ENCODE measurements at places on chromosomes 7 and 10.
A peak's percentile ranks its signal among the peaks of the same experiment; 100 is the strongest.

DNA sequence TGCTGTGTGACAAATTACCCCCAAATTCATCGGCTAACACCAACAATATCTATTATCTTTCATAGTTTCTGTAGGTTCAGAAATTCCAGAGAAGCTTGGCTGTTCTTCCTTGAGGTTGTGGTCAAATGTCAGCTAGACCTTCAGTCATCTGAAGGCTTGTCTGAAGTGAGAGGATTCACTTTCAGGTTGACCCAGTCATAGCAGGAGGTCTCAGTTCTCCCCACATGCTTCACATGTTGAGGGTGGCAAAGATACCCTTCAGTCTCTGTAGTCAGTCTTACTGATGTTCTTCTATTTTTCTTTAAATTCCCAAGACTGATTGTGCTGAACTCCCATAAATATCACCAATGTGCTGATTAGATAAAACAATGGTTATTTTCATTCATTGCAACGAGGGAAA, 1692.0 kb downstream of the REEP3 start:
- no peak for DNase-seq

GRCh38 chr7:28509251-28510025, 97.1 kb downstream of the CREB5 start:
- no peak for DNase-seq

DNA sequence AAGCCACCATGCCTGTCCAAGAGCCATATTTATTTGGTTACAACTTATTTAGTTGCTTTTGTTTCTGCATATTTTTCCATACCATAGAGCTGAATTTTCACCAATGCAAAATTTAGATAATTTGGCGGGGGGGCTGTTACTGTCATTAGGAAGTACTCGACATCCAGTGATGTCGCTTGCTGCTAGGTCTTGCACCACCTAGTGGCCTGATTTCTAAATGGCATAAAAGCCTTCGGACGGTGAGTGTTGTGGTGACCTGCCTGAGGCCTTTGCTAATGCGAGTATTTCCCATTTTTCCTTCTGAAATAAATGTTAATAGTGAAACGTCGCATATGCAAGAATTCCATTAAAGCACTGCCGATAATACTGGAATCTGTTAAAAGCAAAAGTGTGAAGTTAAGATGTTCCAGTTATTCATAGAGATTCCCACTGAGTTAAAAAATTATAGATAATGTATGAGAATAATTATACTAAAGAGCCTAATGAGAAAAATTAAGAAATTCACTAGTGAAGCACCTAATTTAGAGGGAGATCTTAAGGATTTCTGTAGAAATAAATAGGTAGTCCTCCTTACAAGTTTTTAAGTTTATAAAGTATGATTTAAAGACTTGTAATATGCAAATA, 86.1 kb upstream of the DNAJB6 start:
- peak; percentile 41 for DNase-seq

- DNase-seq, result no peak
Measured at GRCh38 chr7:153408360-153409335, 643.5 kb upstream of the DPP6 start.

- DNase-seq, result no peak
Measured at GRCh38 chr7:81488210-81488609, 281.6 kb downstream of the HGF start.

- DNase-seq, result peak; percentile 46
Measured at GRCh38 chr10:122703483-122704448, 4.1 kb upstream of the C10orf120 start.

DNA sequence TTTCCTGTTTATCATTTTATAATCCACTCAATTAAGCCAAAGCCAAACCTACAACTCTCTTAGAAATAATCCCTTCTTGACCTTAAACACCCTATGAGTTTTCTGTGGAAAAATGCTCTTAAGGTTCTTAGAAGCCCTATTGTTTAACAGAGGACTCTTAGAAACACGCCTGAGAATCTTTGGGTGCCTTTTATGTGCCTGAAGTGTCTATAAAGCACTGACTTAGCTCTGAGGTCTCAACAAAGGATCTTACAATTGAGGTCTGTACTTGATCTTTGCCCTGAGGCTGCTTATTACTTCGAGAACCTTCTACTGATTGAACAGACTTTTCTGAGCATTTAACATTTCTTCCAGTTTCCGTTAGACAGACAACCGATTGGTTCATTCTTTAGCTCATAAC, 353.3 kb upstream of the SORCS1 start:
- no peak for DNase-seq

DNA sequence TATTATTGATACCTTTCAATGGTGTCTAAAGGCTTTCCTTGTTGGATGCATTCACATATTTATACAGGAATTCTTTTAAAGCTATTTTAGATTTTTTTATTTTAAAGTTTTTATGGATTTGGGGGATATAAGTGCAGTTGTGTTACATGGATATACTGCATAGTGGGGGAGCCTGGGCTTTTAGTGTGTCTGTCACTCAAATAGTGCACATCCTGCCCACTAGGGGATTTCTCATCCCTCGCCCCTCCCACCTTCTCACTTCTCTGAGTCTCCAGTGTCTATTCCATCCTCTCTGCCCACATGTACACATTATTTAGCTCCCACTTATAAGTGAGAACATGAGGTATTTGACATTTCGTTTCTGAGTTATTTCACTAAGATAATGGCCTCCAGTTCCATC, 154.0 kb upstream of the MKI67 start:
- no peak for DNase-seq
